NCI-H1930 (cell line): ENCODE measurements at places on chromosomes 1 and 21.

DNA sequence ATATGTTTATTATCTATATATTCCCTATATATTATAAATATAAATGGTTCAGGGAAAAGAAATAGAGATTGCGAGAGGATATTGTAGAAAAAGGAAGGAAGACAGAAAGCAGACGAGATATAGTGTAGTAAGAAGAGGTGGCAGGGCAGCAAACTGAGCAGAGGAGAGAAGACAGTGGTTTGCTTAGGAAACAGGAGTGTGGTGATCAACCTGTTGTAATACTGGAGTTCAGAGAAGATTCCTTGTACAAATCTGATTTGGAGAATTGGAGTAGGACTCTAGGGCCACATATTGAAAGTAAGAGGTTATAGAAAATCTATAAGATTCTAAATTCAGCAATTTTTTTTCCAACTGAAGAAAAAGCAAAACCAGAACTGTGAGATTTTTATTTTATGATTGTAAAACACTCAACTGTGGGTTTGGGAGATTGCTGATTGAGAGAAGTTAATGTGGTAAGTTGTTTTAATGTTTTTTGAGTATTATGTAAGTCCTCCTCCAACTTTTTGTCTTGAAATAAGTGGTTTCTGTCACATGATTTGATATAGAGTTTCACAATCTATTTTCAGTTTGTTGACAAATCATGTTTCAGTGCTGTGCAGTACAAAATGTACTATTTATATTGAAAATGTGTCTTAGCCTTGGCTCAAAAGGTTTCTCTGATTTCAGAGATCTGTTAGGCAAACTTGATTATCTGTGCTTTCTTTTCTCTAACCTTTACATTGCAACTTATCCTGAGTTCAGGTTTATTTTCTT lies 9.6 kb upstream of the AMY2B start:
- DNase-seq = no peak

GRCh38 chr1:66533804-66534740 lies at the start of gene SGIP1:
TSS of gene SGIP1 (plus strand) at chr1:66534153. CDS start at chr1:66534359, 206 bp downstream.
- DNase-seq = no peak

DNA sequence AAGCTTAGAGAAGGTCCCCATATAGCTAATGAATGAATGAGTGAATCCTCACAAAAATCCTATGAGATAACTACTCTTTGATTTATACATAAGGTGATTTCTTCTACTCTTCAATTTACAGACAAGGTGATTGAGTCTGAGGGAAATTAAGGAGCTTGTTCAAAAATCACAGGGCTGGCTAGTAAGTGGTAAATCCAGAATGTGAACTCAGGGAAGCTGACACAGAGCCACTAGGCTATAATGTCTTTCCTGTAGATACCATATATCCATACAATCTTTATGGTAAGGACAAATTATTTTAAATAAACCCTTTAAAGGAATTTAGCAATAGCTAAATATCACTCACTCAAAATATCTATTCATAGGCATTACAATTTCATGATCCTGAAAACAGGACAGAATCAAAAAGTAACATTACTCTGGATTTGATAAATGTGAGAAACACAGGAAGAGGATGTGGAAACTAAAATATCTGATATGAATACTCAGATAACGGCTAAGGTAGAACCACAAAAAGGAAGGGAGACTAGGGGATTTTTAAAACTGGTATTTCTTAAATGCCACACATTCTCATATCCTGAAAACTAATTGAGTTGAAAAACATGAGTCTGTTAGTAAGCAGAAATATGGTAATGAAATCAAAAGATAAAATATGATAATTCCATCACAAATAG lies 108.2 kb downstream of the NBPF12 start:
- no peak for DNase-seq

GRCh38 chr21:25862112-25862511 lies 127.3 kb downstream of the GABPA start:
- no peak for DNase-seq

GRCh38 chr1:31575369-31576140 lies 760 bp upstream of the TINAGL1 start:
- no peak for DNase-seq

DNA sequence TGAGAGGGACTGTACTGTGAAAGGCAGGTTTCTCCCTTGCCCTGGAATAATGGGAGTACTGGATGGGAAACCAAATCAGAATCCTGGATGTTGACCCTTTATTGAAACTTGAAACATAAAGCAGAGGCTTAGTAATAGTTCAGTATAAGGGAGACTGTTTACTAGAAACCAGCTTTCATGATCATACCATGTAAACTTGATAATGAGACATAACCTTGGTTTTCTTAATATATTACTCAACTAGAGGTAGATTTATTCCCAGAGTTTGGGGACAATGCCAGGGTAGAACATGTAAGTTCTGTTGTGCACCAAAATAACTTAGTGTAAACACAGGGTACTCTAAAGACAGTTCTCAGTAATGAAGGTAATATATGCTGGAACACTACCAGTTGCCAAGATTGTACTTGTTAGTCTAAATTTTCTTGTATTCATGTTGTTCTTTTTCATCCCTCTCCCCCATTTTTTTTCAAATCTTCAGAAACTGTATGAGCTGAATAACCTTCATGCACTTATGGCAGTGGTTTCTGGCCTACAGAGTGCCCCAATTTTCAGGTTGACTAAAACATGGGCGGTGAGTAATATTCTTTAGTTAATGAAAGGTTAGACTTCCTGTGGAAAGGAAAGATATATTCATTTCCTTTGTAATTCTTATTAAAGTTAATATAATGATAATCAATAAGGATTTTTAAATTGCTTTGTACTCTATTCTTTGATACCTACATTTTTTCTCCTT lies 49.6 kb downstream of the ANGPTL1 start:
- DNase-seq = no peak

DNA sequence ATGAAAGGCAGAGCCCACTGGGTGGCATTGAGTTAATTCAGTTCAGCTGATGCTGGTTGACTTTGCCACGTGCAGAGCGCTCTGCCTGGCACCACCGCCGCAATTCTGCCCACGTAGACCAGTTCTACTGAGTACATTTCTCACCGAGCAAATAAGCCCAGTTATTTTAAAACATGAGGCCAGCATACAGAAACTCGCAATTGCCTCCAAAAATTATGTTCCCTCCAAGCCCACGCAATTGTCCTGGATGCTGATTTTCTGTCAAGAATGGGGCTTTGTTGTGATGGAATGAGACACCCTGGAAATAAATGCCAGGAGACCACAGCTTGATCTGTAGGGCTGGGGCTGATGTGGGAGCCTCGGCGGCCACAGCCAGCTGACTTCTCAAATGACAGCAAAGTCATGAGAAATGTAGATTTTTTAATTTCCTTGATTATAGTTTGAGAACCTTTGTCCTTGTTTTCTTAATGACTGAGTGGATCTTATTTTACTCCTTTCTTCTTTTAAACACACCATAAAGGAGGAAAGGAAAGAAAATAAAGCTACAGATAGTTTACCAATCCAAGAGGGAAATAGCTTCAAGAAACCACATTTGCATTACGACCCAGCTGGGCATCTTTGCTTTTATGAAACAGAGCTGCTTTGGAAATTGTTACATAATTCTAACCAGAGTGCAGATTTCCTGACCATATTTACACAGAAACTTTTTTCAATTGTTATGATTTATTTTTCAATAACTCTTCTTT lies 11.6 kb upstream of the PARP1 start:
- no peak for DNase-seq

DNA sequence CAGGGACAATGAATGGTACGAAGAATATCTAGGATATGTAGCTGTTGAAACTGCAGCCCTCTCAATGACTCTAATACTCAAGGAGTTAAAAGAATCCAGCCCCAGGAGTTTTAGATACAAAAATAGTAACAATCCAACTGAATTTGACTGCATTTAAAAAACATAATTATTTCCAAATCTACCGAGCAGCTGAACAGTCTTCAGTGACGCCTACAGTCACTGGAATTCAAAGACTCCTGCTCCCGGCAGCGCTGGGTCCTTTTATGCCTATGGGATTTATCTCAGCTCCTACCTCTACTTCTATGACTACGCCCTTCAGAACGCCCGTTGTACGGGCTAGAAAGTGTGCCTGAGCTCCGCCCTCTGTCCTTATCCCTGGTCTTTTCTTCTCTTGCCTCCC lies 55.7 kb downstream of the WARS2 start:
- no peak for DNase-seq

- DNase-seq = no peak
Observed at GRCh38 chr1:241888232-241888631, 40.2 kb downstream of the EXO1 start.

GRCh38 chr21:32004291-32004690 lies 131.5 kb downstream of the HUNK start:
- DNase-seq = no peak

DNA sequence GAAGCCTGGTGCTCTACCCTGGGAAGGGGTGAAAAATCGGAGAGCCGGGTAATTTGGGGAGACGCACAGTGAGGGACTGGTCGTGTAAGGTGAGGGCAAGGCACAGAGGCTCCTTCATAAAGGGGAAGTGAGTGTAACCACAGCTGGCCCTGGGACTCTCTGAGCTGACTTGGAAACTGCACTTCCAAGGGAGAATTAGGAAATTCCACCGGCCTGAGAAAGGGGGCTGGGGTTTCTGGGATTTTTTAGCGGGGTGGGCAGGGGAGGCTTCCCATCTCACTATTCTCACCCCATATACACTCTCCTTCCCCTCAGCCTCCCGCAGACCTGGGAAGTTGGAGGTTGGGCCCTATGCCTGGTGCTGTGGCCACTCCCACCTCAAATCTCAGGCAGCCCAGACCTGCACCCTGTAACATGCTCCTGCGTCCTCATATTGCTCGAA lies 88.3 kb upstream of the IPO9 start:
- no peak for DNase-seq

DNA sequence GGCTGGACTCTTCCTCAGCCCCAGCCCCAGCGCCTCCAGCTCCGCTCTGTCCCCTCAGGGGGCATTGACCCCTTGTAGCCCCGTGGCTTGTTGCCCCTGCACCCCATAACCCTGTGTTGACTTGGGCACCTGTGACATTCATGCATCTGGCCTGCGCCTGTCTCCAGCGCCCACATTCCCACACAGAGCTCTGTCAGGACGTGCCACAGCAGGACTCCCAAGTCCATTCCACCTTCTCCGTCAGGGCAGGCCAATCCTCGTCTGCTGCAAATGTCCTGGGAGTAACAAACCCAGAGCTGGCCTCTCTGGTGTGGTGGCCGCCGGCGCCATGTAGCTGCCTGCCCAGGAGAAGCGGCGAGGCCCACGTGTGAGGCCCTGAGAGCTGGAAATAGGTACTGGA lies 60.6 kb downstream of the AGPAT3 start:
- DNase-seq = no peak

DNA sequence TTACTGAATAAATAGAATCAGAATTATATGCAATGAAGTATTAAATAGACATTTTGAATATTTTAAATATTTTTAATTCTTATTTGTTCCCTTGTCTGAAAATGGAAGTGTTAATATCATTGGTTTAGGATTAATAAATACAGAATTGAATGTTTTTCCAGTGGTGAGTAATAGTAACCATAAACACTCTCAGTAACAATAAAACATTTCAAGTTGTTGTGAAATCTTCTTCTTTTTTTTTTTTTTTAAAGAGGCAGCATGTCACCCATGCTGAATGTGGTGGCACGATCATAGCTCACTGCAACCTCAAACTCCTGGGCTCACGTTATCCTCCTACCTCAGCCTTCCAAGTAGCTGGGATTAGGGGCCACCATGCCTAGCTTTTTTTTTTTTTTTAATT lies 86.2 kb upstream of the ZBTB18 start:
- DNase-seq = no peak

- DNase-seq = no peak
Observed at GRCh38 chr1:8281843-8282509, 35.9 kb upstream of the SLC45A1 start.

- no peak for DNase-seq
Observed at GRCh38 chr1:109487261-109487660, 3.6 kb downstream of the ATXN7L2 start.
